ENCODE measurements at places on chromosomes 5 and 9. TPM values are rescaled to one million over a fixed set of nuclear protein-coding genes. Genes with fewer than 3 reads are reported as not detected.

Gene TSLP
- total RNA-seq = 0.43 TPM

Gene NFX1
- total RNA-seq = 26.7 TPM

Gene ADAMTS13
- 1.3 TPM for total RNA-seq

Gene ADRA1B
- 0.43 TPM for total RNA-seq
